ENCODE measurements at places on chromosomes 3 and 15.

DNA sequence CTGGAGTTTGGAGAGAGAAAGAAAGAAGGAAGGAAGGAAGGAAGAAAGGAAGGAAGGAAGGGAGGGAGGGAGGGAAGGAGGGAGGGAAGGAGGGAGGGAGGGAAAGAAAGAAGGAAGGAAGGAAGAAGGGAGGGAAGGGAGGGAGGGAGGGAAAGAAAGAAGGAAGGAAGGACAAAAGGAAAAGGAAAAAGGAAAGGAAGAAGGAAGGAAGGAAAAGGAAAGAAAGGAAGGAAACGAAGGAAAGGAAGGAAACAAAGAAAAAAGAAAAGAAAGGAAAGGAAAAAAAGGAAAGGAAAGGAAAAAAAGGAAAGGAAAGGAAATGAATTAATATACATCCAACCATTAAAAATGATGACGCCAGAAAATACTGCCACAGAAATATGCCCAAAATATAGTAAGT lies 18.7 kb upstream of the OR4F6 start:
- no peak for DNase-seq

- no peak for DNase-seq
Observed at GRCh38 chr15:49189631-49190030, 19.6 kb downstream of the GALK2 start.

GRCh38 chr15:88015228-88015860 lies 241.2 kb downstream of the NTRK3 start:
- no peak for DNase-seq

- no peak for DNase-seq
Observed at GRCh38 chr15:73751511-73751898, 1.6 kb downstream of the INSYN1 start.

- no peak for DNase-seq
Observed at GRCh38 chr3:7700977-7701376, 800.6 kb upstream of the LMCD1 start.

DNA sequence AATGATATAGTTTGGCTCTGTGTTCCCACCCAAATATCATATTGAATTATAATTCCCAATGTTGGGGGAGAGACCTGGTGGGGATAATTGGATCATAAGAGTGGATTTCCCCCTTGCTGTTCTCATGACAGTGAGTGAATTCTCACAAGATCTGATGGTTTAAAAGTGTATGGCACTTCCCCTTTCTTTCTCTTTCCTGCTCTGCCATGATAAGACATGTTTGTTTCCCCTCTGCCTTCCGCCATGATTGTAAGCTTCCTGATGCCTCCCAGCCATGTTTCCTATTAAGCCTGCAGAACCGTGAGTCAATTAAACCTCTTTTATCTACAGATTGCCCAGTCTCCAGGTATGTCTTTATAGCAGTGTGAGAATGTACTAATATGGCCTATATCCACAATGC lies 126.7 kb upstream of the GMNC start:
- no peak for DNase-seq

DNA sequence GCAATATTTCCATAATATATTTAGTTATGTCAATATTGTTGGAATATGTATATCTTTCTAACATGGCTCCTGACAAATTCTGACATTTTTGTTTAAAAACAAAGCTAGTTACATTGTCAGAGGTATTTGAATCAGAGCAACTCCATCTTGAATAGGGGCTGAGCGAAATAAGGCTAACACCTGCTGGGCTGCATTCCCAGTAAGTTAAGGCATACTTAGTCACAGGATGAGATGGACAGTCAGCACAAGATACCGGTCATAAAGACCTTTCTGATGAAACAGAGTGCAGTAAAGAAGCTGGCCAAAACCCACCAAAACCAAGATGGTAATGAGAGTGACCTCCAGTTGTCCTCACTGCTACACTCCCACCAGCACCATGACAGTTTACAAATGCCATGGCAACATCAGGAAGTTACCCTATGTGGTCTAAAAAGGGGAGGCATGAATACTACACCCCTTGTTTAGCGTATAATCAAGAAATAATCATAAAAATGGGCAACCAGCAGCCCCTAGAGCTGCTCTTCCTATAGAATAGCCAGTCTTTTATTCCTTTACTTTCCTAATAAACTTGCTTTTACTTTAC lies 30.4 kb downstream of the RPL22L1 start:
- DNase-seq: no peak

- no peak for DNase-seq
Observed at GRCh38 chr15:92332125-92332899, 61.4 kb upstream of the ST8SIA2 start.

DNA sequence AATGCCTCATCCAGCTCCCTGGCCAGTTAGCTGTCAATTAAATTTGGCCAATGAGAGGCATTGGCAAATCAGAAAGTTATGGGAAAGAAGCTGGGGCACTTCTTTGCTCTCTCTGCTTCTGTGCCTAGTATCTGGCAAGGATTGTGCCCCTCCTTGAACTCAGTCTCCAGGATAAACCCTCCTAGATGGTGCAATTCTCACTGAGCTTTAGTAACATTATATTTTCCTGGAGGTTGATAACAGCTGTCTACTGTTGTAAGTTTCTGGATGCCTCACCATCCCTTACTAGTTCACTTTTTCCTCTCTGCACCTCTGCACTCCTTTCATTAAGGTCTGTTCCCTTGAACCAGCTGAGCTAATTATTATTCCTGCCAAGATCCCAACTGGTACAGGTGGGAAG lies 329.5 kb downstream of the MFSD1 start:
- no peak for DNase-seq

DNA sequence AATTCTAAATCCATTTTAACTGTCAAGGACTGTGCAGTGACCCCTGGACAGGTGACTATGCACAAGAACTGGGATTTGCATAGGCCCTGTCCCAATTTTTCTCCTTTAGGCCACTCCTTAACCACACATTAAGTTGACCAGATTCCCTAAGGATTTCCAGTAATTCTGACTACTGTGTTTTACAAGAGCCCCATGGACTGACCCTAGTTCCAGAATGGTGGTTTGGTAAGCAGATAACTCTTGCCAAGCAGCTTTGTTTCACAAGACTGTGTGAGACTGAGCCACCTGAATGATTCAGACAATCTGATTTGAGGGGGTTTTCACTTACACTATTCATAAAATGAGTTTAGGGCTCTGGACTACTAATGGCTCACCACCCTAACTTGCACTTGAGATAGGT lies 535.8 kb downstream of the ZBBX start:
- DNase-seq: no peak
